ENCODE measurements at places on chromosomes 12 and 14.

DNA sequence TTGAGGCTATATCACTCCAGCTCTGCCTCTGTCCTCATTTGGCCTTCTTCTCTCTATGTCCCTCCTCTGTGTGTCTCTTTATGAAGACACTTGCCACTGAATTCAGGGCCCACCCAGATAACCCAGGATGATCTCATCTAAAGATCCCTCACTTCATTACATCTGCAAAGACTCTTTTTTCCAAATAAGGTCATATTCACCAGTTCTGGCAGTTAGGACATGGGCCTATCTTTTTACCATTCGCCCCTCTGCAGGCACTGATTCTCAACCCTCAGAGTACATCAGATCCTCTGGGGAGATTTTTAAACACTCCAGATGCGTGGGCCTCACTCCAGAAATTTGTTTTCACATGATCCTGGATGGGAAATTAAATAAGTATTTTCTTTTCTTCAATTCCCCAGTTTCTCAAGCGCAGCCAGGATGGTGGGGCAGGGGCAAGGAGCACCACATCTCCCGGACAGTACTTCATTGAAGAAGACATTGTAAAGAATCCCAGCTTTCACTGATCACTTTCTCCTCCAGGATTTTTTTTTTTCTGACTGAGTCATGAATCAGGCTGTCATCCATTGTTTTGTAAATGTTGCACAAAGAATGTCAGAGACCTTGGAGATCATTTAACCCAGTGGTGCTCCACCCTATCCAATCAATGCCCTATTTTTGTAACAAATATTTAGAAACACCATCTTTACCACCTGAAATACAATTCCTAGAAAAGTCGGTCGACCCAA, 27.4 kb downstream of the CRACR2A start:
- peak; percentile 41 for DNase-seq

GRCh38 chr12:106957583-106957982, 1.9 kb downstream of the TMEM263 start:
- DNase-seq = no peak

- peak; percentile 40 for DNase-seq
Measured at GRCh38 chr14:67221248-67221981, 19.8 kb upstream of the PALS1 start.

GRCh38 chr12:110750784-110751461, 8.2 kb upstream of the PPP1CC start:
- peak; percentile 84 for DNase-seq

GRCh38 chr14:102917469-102918211, 4.8 kb upstream of the AMN start:
- peak; percentile 80 for DNase-seq

DNA sequence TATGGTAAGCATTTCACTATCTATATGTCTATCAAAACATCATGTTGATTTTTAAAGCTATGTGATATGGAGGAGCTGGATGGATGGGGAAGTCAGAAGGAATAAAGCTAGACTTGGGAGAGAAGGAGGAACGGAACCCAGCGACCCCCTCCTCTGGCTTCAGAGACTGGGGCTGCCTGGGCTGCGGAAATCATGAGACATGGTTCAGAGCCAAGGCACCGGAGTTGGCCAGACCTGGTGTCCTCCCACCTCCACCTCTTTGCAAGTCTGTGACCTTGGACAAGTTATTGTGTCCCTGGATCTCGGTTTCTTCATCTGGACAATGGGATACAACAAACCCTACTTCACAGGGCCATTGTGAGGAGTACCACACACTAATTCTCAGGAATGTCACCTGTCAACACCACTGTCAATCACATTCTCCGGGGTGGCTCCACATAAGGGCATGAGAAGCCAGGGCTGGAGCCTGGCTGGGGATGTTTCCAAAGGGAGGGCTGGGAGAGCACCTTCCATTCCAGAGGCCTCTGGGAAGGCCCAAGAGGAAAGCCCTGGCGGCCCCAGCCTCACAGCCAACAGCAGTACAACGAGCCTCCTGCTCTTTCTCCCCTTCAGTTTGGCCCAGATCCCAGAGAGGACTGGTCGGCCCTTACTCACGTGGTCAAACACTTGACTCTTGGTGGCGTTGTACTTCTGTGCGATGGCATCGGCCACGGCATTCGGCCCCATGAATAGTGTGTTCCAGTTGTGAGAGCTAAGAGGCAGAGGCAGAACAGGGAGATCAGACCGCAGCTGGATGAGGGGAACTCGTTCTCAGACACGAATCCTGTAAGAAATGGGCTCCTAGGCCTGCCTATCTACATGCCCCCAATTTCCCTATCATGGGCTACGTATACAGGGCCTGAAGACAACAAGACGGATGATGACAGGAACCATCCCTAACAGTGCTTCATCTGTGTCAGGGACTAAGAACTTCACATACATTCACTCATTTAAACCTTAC, 20.7 kb downstream of the RBM19 start:
- no peak for DNase-seq

DNA sequence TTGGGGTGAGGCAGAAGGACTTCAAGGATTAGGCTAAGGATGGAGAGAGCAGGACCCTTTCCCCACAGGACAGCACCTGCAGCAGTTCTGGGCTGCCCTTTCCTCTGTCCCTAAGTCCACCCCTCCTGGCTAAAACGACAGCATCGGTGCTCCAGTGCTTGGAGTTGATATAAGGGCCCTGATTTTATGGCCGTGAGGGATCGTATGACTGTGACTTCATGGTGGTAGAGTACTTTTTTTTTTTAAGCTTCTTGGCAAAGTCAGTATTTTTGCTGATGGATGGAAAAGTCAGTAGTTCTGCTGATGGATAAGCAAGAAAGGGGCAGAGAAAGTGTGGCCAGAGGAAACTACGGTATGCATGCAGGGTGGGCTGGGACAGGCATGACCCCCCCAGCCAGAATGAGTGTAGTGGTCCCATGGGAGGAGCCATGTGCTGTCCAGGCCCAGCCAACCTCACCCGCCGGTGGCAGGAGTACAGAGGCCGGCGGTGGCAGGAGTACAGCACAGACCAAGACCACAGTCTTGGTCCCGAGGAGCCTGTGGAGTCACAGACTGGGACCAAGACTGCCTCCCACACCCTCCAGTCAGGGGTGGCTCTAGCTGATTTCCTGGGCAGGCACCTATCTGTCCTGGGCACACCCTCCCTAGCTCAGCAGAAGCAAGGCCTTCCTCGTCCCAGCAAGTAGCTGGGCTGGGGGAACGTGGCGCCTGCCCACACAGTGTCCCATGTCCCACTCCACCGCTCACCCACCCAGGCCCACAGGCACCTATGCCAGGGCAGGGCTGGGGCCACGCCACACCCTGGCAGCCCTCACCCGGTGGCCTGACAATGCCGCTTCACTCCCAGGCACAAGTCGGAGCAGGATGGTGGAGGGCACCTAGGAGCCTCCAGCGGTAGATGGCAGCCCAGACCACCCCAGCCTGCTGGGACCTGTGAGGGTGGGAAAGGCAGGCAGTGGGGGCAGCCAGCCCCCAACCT, 46.3 kb downstream of the CCDC88C start:
- DNase-seq = no peak

- DNase-seq = no peak
Measured at GRCh38 chr14:61417883-61418455, 96.6 kb downstream of the PRKCH start.

DNA sequence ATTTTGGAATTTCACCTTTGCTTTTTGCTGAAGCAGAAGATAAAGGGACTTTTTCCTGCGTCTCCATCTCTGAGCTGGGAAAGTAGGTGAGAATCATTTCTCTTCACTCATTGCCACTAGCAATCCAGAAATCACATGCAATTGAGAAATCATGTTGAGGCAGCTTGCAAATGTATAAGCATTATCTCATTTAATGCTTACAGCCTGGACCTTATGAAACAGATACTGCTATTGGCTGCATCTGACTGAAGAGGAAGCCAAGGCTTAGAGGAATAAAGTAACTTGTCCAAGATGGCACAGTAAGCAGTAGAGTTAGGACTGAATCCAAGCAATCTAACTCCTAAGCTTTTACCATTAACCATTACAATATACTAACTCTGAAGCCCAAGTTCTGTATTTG, 122.4 kb downstream of the FIGNL2 start:
- no peak for DNase-seq

GRCh38 chr12:19894050-19894449, 454.8 kb downstream of the AEBP2 start:
- DNase-seq = no peak

GRCh38 chr14:100076133-100076532, 10.9 kb downstream of the EVL start:
- peak; percentile 30 for DNase-seq

DNA sequence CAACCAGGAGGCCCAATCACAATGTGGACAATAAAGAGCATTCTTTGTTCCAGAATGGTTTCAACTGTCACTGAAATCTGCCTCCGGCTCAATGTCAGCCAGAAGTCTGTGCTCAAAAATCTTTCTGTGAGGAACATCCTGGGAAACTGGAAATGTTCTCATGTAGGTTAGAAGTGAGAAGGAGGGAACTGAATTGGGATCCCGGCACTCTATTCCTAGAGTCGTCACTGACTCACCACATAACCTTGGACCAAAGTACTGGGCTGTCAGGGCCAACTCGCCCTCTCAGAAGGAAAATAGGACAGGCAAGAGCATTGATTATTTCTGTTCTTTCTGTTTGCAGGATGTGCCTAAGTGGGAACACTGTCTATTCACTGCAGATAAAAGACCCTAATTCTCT, 57.6 kb downstream of the PRKAB1 start:
- no peak for DNase-seq

DNA sequence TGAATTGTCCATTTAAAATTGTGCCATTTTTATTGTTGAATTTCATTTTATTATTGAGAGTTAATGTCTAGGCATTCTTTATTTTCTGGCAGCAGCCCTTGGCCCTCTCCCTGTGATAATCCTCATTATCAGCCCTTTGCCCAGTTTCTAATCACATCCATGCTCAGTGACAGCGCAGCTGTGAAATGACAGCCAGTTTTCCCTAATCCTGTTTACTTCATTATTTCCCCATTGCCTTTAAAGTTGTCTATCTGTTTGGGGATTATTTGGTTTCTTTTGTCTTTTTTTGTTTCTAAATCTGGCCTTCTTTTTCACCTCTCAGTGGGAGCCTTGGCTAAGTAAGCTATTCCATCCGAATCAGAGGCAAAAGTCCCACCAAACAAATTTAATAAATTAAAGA, 476.9 kb downstream of the SLC6A15 start:
- no peak for DNase-seq

- no peak for DNase-seq
Measured at GRCh38 chr12:12357719-12358461, 1.0 kb downstream of the BORCS5 start.

- no peak for DNase-seq
Measured at GRCh38 chr12:101746661-101747060, 7.4 kb upstream of the SYCP3 start.

DNA sequence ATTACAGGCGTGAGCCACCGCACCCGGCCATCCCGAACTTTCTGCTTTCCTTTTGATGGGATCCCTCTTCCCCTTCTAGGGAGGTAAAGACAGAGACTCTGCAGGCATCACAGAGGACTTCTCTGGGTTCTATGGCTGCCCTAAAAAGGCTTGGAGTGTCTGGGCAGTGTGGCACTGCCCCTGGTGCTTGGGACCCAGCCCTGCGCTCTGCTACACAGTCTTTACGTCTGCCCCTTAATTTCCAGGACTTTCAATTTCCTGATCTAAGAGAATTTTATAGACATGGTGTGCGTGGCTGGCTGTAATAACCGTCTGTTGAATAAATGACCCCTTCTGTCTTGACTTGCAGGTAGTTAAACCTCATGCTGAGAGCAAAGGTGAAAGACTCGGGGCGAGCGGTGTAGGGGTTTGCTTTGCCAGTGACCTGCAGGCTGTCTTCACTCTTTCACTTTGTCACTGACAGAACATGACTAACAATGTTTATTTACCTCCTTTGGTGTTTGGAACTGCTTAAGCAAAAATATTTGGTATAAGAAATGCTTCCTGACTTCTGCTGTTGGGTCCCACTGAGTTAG, 110.9 kb upstream of the MAP1LC3B2 start:
- no peak for DNase-seq

DNA sequence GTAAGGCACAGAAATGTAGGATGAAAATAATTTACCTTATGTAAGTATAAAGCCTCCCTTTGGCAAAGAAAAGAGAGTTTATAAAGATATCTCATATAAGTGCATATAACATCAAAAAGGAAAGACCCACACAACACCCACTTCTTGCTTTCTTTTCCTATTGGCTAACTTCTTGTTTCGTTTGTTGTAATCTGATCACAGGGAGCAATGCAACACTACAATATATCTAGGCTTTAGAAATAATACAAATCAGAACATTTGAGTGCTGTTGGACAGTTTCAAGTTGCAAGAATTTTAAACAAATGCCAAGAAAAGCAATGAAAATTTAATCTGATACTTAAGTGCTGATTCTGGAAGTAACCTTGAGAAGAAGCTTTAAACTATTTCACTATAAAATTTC, 1.3 kb downstream of the FGD6 start:
- DNase-seq = peak; percentile 11
